ENCODE measurements at places on chromosomes 2 and 18.

GRCh38 chr18:56393870-56394269 lies 244.5 kb downstream of the TXNL1 start:
- no peak for DNase-seq

DNA sequence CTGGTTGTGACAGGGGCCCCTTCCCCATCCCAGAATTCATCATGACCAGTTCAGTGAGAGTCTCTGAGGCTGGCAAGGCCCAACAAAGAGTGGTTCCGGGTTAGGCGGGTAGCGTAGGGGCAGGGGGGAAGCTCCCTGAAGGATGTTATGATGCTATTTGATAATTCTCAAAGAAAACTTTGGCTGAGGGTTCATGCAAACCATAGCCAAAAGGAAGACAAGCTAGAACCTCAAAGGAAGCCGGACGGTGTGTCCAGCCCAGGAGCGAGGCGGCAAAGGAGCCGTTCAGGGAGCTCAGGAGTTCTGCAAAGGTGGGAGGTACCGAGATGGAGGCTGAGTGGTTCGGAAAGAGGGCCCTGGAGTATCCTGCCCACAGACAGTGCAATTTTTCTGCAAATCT lies 226.8 kb upstream of the RAB6C start:
- no peak for DNase-seq

DNA sequence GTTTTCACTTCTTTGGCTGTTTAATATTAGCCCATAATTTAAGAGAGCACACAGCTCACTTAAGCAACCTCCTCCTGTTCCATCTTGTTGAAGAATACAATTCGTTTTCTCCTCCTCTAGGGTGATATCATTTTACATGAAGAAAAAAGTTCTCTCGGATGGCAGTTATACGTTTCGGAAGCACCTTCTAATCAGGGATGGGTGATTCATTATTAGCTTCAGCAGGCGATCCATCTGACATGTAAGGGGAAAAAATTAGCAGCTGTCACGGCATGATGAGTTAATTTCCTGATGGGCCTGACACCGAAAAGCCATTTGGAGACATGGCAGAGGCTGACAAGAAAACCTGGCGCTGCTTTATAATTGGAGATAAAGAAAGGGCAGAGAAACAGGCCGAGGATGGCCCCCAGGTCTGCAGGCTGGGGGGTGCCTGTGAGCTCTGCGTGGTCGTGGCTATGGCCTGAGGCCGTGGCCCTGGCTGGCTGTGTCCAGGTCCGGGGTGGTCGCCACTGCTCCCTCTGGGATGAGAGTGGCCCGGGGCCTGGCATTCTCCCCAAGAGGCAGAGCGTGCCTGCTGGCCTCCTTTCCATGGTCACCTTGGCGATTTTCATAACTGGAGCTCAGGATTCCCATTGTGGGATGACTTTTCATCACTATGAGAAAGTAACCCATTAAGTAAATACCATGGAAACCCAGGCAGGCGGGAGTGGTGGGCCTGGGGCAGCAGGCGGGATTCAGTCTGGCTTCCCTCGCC lies 140.1 kb downstream of the PTGR3 start:
- no peak for DNase-seq

GRCh38 chr18:48801728-48802542 lies 148.8 kb downstream of the SMAD7 start:
- DNase-seq = no peak

- DNase-seq = no peak
Observed at GRCh38 chr2:239222706-239223309, 178.0 kb downstream of the HDAC4 start.

GRCh38 chr2:204061241-204061640 lies 124.7 kb downstream of the ICOS start:
- DNase-seq = no peak

- DNase-seq = no peak
Observed at GRCh38 chr2:240604939-240605716, 18.6 kb downstream of the CAPN10 start.

- DNase-seq = no peak
Observed at GRCh38 chr2:240302933-240303595, 132.4 kb upstream of the GPC1 start.

- DNase-seq = no peak
Observed at GRCh38 chr2:229335330-229335729, 64.2 kb upstream of the PID1 start.

DNA sequence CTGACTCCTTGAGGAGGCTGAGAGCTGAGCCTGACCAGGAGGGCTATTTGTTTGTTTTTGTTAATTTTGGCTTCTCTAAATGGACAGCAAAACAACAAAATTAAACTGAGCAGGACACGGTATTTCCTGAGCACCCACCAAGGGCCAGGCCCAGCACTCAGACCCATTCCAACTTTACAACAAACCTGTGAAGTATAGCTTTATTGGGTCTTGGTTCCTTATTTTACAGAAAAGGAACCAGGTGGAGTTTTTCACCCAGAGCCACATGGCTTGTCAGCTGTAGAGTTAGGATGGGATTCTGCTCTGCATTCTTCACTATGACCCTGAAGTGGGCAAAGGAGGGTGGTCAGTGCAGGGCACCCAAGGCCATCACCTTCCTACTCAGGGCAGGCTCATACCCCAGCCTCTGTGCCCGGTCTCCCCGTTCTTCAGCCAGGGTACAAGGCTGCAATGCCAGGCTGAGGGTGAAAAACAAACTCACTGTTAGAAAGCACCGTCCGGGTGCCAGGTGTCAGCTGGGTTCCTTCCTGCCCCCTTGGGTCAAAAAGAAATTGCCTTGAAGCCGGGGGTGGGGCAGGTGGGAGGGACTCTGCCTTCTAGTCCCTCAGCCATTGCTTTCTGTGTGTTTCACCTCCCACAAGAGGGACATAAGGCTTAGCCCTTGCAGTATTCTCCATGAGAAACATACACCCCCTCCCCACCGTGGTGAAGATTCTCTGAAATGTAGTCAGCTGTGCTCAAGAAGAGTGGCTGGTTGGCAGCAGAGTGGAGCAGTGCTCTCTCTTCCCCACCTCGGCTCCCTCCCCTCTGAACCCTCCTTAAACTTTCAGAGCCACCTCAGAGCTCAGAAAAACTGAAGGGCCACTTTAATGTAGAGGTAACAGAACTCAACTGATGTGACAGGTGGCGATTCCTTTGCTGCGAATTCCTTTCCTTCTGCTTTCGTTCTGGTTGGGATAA lies 2.2 kb downstream of the PSD4 start:
- DNase-seq = peak; percentile 58

GRCh38 chr2:19114754-19115231 lies 243.6 kb downstream of the OSR1 start:
- DNase-seq = no peak

GRCh38 chr2:74138600-74139323 lies 8.9 kb downstream of the BOLA3 start:
- DNase-seq = no peak

DNA sequence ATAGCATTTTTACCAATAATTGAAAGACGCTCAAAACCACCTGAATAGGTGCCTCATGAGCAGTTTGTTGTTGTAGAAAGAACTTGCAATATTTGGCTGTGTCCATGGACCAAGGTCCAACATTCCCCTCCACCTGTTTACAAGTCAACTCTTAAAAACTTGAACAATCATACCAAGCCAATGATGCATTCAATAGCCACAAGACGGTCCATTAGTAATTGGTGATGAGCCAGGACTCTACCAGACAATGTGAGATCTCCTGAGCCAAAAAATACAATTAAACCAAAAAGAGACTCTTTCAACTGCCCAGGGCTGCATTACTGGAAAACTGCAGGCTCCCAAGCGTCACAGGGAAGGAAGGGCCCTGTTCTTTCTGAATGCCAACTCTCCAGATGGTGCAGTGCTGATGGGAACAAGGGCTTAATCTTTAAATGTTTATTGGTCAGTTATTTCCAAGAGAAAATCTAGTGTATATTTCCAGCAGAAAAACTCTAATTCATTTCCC lies 118.8 kb upstream of the EPB41L3 start:
- DNase-seq = no peak

GRCh38 chr2:169354244-169354643 lies 8.1 kb downstream of the LRP2 start:
- peak; percentile 45 for DNase-seq

DNA sequence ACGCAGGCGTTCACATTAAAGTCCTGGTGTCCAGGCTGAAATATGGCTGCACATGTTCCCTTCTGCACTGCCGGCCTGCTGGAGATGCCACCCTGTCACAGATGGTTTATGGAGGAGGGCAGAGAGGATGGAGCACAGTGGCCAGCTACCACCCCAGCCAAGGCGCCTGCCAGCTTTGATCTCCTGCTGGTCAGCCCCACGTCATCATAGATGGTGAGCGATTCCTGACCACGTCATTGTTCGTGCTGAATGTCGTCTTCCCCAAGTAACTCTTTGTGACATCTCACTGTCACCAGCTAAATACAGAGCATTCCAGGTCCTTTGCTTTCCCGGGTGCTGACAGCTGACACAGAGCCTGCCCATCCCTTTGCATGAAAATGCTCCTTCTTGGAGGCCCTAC lies 248.3 kb downstream of the TTC32 start:
- no peak for DNase-seq

- no peak for DNase-seq
Observed at GRCh38 chr2:175140332-175140731, 27.7 kb downstream of the ATF2 start.

DNA sequence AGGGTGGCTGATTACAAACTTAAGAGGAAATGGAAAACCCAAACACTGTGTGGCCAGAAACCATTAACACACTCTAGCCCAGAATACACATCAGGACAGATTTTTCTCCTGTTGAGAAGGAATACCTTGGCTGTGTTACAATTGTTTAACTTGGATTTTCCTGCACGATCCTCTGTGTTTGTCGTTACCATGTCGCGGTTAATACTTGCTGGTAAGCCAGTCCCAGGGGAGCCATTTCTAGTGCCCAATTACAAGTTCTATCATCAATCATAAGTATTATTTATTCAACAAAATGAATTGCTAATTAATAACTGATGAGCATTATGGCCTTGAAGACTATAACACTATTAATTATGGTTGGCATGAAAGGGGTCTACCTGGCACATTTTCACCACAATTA lies 146.8 kb downstream of the LNPK start:
- DNase-seq = no peak

- DNase-seq = no peak
Observed at GRCh38 chr2:42566837-42567321, 1.6 kb upstream of the MTA3 start.

DNA sequence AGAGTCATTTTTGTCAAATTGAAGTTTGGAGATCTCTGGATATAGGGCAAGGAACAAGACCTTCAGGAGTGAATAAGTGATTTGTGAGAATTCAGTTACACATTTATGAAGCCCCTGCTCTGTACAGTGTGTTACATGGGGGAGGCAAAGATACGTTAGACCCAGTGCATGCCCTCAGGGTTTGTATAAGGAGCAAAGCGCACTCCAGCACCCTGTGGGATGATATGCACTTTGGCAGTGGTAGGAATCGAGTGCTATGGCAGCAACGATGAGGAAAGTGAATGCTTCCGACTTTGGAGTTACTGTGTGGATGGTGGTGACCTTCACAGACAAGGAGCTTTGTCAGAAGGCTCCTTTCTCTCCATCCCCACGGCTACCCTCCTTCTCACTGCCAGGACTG lies 74.3 kb upstream of the ALPP start:
- no peak for DNase-seq

DNA sequence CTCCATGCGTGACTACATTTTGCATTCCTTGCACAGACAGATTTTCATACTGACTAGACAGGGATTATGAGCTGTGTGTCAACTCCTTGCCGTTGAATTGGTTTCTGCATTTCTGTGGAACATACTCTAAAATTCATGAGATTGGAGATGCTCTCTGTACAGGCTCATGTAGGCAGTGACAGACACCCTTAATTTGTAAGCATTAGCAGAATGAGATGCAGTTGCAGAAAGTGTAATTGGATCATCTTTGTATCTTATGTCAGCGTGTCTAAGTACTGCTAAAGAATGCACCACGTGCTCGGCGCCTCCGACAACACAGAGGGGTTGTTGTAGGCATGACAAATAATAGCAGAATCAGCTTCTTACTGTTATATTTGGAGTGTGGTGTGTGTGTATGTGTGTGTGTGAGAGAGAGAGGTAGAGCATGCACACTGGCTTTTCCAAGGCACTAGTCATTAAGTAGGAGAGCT lies 212.4 kb downstream of the CMPK2 start:
- no peak for DNase-seq

GRCh38 chr2:123463886-123464285 lies 561.2 kb upstream of the CNTNAP5 start:
- DNase-seq = no peak

GRCh38 chr2:23513245-23513871 lies 128.4 kb downstream of the KLHL29 start:
- no peak for DNase-seq

GRCh38 chr2:207394203-207394781 lies 135.5 kb upstream of the CREB1 start:
- DNase-seq = no peak

- no peak for DNase-seq
Observed at GRCh38 chr18:79402977-79403722, 7.4 kb downstream of the NFATC1 start.

- no peak for DNase-seq
Observed at GRCh38 chr2:8574196-8575037, 107.4 kb upstream of the ID2 start.

- no peak for DNase-seq
Observed at GRCh38 chr2:15976354-15976753, 36.0 kb downstream of the MYCN start.

- no peak for DNase-seq
Observed at GRCh38 chr2:168355121-168355520, 101.0 kb upstream of the CERS6 start.

DNA sequence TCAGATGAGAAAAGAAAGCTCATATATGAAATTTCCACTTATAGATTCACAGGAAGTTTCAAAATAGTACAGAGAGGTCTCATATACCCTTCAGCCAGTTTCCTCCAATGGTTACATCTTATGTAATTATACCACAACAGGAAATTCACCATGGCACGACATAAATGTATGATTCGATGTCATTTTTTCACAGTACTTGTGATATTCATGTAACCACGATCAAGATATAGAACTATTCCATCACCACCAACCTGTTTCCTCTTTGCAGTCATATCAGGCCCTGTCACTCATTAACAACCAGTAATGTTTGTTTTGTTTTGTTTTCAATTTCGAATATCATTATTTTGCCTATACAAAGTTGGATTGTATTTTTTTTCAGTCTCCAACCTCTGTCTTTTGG lies 314.3 kb upstream of the POU3F3 start:
- DNase-seq = no peak

GRCh38 chr18:53909668-53910067 lies 314.8 kb downstream of the MBD2 start:
- DNase-seq = peak; percentile 48

DNA sequence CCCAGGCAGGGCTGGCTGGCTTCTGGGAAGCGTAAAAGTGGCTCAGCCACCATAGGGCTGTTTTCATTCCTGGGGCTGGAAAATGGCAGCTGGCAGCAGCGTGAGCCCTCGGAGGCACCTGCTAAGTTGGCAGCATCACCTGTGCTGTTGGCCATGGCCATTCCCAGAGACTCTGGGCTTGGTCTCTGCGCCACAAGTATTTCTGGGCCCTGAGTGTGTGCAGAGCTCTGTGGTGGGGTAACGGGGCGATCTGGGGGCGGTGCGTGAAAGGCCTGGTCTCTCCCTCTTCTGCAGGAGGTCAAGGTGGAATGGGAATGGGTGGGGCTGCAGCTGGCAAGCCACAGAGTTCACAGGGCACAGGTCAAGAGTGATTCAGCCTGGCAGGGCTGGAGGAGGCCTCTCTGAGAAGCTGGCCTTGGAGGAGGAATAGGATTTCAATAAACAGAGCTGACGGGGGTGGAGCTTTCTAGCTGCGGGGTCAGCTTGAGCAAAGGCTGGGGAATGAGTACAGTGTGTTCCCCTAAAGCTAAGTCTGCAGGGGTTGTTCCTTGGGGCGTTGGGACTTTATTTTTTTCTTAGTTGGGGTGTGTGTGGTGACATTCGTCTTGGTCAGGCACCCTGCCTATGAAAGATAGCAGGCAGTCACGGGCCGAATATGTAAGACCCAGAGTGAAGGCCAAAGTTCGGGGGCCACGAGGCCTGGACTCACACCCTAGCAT lies 10.3 kb upstream of the NTSR2 start:
- DNase-seq = no peak
